ENCODE measurements at places on chromosomes 4 and X.

GRCh38 chr4:42519803-42520417, 122.6 kb downstream of the SHISA3 start:
- peak; percentile 69 for DNase-seq

GRCh38 chr4:110172972-110173371, 25.4 kb downstream of the ELOVL6 start:
- DNase-seq = no peak

GRCh38 chr4:187565416-187565815, 430.2 kb upstream of the ZFP42 start:
- no peak for DNase-seq

- no peak for DNase-seq
These were observed 79.2 kb upstream of the GPM6A start for GRCh38 chr4:175891231-175891630.

GRCh38 chrX:100418556-100418955, 8.5 kb upstream of the PCDH19 start:
- no peak for DNase-seq

DNA sequence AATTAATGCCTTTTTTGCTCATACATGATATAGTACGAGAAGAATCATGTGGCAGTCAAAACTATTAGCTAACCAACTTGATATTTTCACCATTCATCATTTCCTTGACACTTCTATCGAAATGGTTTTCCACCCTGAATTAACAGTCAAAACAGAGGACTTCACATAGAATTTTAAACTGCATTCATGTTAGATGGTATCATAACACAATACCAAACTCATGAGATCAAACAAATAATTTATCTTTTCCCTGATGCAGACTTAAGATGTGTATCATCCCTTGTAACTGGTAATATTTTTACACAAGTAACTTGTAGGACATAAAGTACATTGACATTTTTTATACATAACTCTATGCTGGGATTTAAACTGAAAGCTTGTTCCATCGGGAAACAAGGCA, 18.2 kb upstream of the ANTXR2 start:
- no peak for DNase-seq

- peak; percentile 18 for DNase-seq
These were observed 46.2 kb downstream of the NEK1 start for GRCh38 chr4:169566021-169566818.

DNA sequence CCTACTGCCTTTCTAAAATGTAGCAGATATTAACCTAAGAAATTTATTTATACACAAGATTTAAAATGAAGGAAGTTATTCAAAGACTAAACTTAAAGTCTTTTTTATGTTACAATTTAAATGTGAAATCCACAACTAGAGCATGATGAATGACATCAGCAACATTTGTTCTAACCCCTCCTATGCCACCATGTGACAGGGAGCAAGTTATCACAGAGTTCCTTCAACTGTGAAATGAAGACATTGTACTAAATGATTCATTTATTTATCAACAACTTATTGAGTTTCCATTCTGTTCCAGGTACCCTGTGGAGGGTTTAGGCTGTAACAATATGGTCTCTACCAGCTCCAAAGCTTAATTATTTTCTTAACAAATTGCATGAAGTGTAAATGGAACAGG, 76.9 kb downstream of the SLC39A8 start:
- DNase-seq = no peak

DNA sequence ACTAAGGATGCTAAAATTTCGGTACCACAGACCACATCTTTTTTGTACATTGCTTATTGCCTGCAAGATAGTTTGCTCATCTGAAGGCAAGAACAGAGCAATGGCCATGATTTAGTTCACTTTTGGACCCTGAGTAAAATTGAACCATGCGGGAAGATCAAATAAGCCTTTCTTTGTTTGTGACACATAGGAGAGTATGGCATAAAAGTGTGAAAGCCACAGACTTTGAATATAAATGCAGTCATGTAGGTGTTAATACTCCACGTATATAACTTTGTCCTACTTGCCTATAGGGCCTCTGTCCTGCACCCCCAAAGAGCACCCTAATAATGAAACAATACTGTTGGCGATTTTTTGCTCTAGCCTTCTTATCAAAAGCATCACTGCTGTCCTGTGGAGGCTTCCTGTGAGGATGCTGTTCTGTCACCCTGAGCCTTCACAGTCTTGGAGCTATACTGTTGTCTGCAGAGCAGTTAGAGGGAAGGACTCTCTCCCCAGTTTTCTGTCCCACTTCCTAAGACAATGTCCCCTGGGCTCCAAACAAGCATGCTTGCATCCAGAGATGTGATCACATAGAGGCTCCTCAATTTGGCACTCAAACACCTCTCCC, 10.2 kb upstream of the CXCL13 start:
- DNase-seq = no peak

DNA sequence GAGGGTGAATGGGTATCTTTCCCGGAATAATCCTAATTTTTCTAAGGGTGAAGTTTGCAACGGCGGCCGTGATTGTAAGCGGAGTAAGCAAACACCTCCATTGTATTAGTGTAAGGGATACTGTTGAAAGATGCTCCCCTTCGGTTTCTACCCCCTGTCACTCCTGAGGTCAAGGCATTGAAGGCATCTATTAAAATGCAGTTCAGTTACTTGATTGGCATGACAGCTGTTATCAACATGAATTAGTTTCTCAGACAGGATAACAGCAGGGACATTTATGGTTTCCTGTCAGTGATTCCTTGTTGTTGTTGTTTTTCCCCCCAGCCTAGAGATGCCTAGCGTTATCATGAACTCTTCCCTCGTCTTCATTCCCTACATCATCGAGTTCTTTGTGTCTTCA, 552 bp downstream of the SLC25A14 start:
- DNase-seq = no peak

DNA sequence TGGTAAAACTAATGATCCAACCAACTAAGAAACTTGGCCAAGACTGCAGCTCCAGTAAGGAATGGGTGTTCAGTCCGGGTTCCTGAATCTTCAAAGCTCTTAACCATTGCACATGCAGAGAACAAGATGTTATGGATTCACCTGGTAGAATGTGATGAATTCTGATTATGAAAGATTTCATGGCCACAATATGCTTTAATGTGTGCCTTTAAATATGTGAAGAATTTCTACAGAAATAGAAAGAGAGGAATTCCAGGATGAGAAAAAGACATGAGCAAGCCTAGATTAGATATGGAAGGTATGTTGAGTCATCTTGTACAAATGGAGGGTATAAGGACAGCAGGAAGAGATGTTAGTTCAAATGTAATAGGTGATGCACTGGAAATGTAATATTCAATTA, 472.2 kb upstream of the TENM3 start:
- DNase-seq = no peak

DNA sequence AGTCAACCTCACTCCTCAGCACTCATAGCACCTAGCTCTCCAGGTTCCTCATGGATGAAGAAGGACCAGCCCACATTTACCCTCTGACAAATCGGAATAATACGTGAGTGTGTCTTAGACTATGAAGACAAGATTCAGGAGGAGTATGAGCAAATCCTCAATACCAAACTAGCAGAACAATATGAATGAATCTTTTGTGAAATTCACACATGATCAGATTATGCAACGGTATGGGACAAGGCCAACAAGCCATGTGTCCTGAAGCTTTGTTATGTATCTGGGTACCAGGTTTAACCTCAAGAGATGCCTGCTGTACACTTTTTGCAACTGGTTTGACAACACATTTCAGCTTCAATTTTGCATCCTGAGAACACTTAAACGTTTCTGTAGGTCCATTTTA, 300.1 kb downstream of the OPHN1 start:
- DNase-seq = no peak

- DNase-seq = no peak
These were observed 49.5 kb upstream of the MAGEA8 start for GRCh38 chrX:149831473-149831872.

GRCh38 chrX:48025561-48025960, 18.8 kb downstream of the SPACA5 start:
- peak; percentile 36 for DNase-seq

GRCh38 chr4:2898001-2898400, 54.4 kb downstream of the ADD1 start:
- no peak for DNase-seq

- no peak for DNase-seq
These were observed at the start of gene ZFYVE28 for GRCh38 chr4:2417765-2418649. ZFYVE28 (minus strand) TSS chr4:2418645; CDS start chr4:2418323, 322 bp downstream.

DNA sequence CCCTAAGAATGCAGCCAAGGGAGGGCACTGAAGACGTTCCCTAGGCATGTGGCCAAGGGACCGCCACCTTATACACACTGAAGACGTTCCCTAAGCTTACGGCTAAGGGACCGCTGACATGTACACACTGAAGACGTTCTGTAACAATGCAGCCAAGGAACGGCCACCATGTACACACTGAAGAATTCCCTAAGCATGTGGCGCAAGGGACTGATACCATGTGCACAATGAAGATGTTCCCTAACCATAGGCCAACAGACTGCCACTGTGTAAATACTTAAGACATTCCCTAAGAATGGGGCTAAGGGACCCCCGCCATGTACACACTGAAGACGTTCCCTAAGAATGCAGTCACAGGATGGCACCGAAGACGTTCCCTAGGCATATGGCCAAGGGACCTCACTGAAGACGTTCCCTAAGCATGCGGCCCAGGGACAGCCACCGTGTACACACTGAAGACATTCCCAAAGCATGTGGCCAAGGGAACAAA, 36.1 kb downstream of the DHRSX start:
- no peak for DNase-seq

GRCh38 chrX:66919280-66919832, 280.5 kb upstream of the EDA2R start:
- DNase-seq = no peak

DNA sequence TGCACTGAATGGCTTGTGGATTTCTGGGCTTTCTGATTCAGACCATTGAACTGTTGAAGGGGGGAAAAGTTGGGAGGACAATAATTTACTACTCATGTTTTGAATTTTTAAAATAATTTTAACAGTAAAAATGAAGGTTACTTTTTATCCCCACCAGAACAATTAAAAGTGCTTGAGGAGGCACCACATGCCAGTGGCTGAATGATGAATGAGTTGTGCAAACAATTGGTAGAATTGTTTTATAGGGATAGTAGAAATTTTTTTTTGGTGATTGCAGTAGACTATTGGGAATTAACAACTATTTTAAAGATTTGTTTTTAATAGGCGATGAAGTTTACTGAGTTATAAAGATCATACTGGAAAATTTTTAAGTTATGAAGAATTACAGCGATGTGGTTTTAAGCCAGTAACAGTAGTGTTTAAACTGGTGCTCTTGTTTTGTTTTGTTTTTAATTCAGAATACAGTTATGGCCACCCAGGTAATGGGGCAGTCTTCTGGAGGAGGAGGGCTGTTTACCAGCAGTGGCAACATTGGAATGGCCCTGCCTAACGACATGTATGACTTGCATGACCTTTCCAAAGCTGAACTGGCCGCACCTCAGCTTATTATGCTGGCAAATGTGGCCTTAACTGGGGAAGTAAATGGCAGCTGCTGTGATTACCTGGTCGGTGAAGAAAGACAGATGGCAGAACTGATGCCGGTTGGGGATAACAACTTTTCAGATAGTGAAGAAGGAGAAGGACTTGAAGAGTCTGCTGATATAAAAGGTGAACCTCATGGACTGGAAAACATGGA, 2.7 kb downstream of the REST start:
- no peak for DNase-seq

GRCh38 chrX:15579778-15580747, 20.7 kb downstream of the ACE2 start:
- no peak for DNase-seq

GRCh38 chr4:154367659-154368058, 123.9 kb downstream of the DCHS2 start:
- no peak for DNase-seq

GRCh38 chr4:39698424-39699009, 581 bp downstream of the UBE2K start:
- DNase-seq = peak; percentile 58

- DNase-seq = no peak
These were observed 118.9 kb upstream of the GK2 start for GRCh38 chr4:79526641-79527565.
